ENCODE measurements at places on chromosomes 1 and 21.

GRCh38 chr1:114078116-114078515 lies 75.6 kb downstream of the SYT6 start:
- no peak for DNase-seq

- DNase-seq, result no peak
These were observed 61.4 kb downstream of the FASLG start for GRCh38 chr1:172720339-172720738.

- DNase-seq, result no peak
These were observed 65.6 kb upstream of the ARHGAP29 start for GRCh38 chr1:94303005-94303404.

- no peak for DNase-seq
These were observed 126.8 kb downstream of the RGS21 start for GRCh38 chr1:192443616-192444015.

DNA sequence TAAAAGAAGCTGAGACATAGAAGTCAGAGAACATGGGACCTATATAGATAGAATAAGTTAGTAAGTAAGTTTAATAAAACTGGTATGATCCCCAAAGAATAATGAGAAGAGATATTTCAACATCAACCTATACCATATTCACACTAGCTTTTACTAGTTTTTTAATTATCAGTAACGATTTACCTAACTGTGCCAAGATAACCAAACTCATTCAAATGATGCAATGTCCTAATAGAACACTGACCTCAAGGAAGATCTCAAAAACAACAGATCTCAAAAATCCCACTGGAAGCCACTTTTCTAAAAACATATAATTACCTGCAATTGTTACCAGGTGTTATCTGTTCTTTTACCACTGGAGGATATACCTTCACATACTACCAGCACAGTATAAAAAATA lies 38.7 kb downstream of the ANKRD13C start:
- no peak for DNase-seq

DNA sequence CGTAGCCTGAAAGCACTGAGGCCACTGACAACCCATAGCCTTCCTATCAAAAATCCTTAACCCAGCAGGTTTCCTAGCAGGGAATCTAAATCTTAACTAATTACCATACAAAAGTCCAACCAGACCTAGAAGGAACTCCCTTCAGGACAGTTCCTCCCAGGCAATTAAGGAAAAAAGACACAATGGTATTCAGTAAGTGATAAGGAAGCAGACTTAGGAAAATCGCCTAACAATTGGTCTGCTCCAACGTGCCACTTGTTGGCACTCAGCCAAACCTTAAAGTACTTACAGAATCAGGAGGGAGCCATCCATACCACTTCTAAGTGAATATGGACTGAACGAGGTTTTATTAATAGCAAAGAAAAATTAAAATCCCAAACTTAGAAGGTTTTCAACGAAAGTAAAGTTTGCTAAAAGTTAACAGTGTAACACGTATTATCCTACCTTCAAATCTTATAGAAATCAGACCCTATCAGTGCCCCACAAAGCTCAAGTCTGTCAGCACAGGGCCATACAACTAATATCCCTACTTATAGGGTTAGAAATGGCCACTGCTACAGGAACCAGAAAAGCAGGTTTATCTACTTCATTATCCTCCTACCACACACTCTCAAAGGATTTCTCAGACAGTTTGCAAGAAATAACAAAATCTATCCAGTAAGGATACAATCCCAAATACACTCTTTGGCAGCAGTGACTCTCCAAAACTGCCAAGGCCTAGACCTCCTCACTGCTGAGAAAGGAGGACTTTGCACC lies 29.0 kb downstream of the SPATA6 start:
- no peak for DNase-seq

GRCh38 chr1:203088441-203088840 lies 2.6 kb upstream of the MYOG start:
- no peak for DNase-seq

GRCh38 chr1:116712510-116712909 lies 41.7 kb upstream of the CD2 start:
- no peak for DNase-seq

GRCh38 chr1:95043141-95043980 lies 29.4 kb downstream of the ALG14 start:
- no peak for DNase-seq

DNA sequence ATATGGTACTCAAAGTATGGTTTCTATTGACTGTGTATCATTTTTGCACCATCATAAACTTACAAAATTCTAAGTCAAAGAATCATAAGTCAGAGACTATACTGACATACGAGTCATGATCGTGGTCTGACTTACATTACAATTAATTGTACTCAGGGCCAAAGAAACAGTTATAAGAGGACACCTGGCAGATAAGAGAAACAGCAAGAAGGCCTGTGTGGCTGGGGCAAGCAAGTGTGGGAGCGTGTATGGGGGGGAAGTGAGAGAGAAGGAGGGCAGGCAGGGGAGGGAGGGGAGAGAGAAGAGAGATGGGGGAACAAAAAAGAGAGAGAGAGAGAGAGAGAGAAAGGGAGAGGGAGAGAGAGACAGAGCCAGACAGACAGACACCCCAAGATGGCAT lies 70.9 kb downstream of the RERE start:
- no peak for DNase-seq

GRCh38 chr1:205766038-205766437 lies 9.2 kb downstream of the RAB29 start:
- DNase-seq, result no peak

DNA sequence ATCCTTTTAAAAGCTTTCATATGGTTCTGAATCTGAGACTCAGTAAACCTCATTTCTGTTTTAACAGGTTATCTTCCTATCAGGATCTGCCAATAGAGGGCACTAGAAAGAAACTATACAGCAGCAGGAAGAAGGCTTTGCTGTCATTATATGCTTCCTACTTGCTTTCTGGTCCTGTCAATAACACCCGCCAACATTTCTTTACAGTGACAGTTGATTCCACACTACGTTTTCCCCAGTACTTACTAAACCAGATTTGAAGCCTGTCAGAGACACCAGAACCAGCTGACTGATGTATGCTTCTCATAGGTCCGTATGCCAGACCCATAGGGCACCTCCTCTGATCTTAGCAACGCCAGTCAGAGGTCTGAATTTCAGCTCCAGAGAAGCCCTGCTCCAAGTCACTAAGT lies 341.0 kb upstream of the NEGR1 start:
- DNase-seq, result no peak

DNA sequence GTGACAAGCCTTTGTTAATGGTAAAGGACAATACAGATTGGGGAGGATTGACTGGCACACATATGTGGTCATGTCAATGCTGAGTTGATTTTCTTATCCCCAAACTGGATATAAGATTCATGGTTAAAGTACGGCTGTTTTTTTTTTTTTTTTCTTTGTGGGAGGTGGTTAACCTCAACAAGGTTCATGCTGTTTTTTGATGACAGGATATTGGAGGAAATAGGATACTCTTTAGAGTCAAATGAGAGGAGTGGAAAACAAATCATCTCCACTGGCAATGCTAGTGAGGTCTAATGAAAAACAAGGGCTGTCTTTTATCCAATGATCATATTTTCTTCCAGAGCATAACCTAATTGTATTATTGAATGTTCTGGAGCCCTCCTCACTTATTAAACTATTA lies 140.2 kb downstream of the FAM78B start:
- DNase-seq, result no peak

- DNase-seq, result no peak
These were observed 218.7 kb upstream of the VAMP3 start for GRCh38 chr1:7552402-7552801.

DNA sequence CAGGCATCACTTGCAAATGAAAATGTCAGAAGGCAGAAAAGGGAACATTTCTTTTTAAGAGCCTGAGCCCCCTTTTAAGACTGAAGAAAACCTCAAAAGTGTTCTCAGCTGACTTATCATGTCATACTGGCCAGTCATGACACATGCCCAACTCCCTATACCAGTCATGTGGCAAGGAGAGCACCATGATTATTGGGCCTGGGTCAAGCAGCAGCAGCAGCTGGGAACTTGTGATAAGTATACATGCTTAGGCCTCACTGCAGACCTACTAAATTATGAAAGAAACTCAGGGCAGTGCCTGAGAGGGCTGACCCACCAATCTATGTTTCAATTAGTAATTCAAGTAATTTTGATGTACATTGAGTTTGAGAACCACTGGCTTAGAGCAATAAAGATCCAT lies 8.6 kb downstream of the RO60 start:
- no peak for DNase-seq

DNA sequence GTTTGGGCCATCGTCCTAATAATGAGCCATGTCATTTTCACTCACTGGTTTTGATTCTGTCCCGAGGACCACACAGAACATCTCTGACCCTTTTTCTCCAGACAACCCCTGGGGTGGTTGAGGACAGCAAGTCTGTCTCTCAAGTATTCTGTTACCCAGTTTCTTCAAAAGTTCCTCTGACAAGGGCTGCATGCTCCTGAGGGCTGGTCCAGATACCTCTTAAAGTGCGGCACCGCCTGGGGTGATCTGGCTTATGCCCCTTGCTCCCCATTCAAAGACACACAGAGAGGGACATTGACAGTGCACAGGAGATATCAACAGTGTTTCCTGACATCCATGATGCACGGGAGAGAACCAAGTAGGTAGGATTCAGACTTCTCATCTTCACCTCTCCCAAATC lies 132.9 kb upstream of the EDN2 start:
- DNase-seq, result no peak

GRCh38 chr1:66416295-66416694 lies 117.7 kb upstream of the SGIP1 start:
- no peak for DNase-seq

DNA sequence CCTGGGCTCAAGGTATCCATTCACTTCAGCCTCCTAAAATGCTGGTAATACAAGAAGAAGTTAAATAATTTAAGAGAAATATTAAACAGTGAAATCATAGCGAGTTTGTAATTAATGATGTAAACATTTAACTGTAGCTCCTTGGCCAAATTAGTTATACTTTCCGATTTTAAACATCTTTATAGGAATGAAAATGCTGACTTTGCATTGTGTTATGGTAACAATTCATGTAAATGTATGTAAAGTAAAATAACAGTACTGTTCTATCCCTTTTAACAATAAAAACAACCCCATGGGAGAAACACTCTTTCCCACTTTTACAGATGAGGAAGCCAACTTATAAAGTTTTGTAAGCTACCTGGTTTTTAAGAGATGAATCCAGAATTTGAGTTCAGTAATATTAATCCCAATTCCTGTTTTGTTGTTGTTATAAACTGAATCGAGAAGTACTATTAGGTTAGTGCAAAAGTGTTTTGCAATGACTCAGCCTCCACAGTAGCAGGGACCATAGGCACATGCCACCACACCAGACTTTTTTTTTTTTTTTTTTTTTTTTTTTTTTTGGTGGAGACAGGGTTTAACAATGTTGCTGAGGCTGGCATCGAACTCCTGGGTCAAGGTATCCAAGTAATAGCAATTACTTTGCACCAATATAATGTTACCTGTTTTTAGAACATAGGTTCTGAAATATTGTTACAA lies 1360.4 kb downstream of the BRINP3 start:
- no peak for DNase-seq

GRCh38 chr1:22414244-22414751 lies 37.4 kb upstream of the ZBTB40 start:
- DNase-seq, result no peak

DNA sequence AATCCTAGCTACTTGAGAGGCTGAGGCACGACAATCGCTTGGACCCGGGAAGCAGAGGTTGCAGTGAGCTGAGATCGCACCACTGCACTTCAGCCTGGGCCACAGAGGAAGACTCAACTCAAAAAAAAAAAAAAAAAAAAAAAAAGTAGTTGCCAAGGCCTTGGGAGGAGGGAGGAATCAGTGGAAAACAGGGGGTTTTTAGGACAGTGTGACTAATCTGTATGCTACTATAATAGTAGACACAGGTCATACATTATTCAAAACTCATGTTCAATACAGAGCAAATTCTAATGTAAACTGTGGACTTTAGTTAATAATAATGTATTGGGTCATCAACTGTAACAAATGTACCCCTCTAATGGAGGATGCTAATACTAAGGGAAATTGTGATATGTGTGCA lies 51.7 kb upstream of the CTPS1 start:
- DNase-seq, result no peak
